K562 (cell line): ENCODE measurements at places on chromosomes 4 and X. TPM values are rescaled to one million over a fixed set of nuclear protein-coding genes. Genes with fewer than 3 reads are reported as not detected.

DNA sequence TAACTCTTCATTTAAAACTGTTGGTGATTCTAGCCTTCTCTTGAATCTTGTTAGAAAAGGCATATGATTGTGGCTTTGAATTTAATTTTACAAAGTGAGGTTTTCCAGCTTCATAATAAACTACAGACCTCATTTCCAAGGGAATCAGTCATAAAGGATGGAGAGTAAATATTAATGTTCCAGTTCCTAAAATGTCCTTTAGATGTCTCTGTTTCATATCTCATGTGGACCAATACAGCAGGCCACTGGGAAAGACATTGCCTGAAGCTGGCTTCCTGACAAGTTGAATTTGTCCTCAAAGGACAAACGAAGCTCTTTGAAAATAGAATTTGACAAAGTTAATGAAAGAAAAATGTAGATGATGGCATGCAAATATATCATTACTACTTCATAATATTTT, 125.4 kb downstream of the ZNF330 start:
- no peaks in the 10 kb centered on the region for H3K36me3 ChIP-seq
- DNase-seq = peak; percentile 35
- H3K4me1 ChIP-seq = no peaks in the 10 kb centered on the region
- H3K27ac ChIP-seq = no peak overlapping the region
- H3K27me3 ChIP-seq = no peaks in the 10 kb centered on the region

The FATE1 gene
- total RNA-seq = not detected in 2 replicates

DNA sequence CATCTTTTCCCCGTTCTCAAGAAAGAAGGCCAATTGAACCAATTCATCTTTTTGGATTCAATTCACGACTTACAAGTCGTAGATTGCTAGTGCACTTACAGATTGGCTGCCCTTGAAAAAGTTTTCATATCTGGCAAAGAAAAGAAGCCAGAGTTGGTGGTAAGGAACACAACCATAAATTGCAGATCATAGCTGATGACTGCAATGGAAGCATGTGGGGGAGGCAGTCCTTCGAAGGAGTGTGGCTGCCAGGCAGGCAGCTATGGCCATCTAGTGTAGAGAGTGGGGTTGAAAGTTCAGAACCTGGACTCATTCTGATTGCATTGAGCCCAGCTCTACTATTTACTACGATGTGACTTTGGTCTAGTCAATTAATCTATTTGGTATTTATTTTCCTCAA, 4.5 kb downstream of the GPM6A start:
- no peak for DNase-seq
- H3K36me3 ChIP-seq = no peaks in the 10 kb centered on the region
- H3K27ac ChIP-seq = no peak overlapping the region

GRCh38 chrX:18543738-18544137, 118.3 kb downstream of the CDKL5 start:
- no peaks in the 10 kb centered on the region for H3K4me1 ChIP-seq
- H3K27me3 ChIP-seq = no peaks in the 10 kb centered on the region
- H3K36me3 ChIP-seq = no peaks in the 10 kb centered on the region
- H3K4me3 ChIP-seq = no peak overlapping the region

DNA sequence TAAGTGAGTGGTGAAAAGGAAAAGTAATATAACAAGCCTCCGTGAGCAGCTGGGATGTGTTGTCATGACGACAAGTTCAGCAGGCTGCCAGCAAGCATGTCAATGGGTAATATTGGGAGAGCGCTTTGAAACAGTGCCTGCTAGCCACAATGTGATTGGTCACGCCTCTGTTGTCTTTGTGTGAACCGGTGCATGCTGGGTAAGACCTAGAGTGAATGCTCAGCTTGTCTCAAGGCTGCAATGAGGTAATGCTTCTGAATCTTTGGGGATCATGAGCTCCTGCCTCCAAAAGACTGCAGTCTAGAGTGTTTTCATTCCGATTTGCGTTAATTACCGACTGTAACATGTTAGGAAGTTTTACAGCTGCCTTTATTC, 54.9 kb downstream of the STOX2 start:
- H3K4me1 ChIP-seq = no peaks in the 10 kb centered on the region
- peak; percentile 13 for DNase-seq
- no peak overlapping the region for H3K27ac ChIP-seq
- H3K36me3 ChIP-seq = no peaks in the 10 kb centered on the region
- H3K27me3 ChIP-seq = peaks cover 3% of the 10 kb centered on the region; the same call in 1 of the 3 replicates

GRCh38 chr4:138677212-138677611, 338.4 kb upstream of the NOCT start:
- H3K4me1 ChIP-seq = peaks cover 16% of the 10 kb centered on the region; the same call in 2 of the 3 replicates
- no peak overlapping the region for H3K27ac ChIP-seq
- no peaks in the 10 kb centered on the region for H3K36me3 ChIP-seq
- H3K27me3 ChIP-seq = no peaks in the 10 kb centered on the region
- H3K4me3 ChIP-seq = no peak overlapping the region

GRCh38 chr4:43251841-43252240, 359.3 kb downstream of the GRXCR1 start:
- no peaks in the 10 kb centered on the region for H3K4me1 ChIP-seq
- DNase-seq = no peak

DNA sequence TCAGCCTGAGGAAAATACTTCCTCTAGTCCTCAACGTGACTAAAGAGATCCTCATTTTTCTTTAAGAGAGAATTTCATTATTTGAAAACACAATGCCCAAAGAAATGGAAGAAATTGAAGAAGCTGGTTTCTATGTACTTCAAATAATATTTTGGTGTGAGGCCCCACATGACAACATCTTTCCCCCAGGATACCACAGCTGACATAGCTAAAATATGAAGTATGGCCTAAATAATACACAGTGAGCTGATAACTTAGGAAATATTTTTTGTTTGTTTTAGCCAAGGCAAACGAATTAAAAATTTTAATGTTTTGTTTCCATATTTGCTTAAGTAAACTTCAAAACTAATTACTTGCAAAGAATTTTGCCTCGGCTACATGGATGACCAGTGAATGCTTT, 149.2 kb downstream of the CBR4 start:
- no peak overlapping the region for H3K4me3 ChIP-seq
- no peaks in the 10 kb centered on the region for H3K4me1 ChIP-seq
- peaks cover 4% of the 10 kb centered on the region; the same call in 1 of the 2 replicates for H3K27me3 ChIP-seq

GRCh38 chrX:129545408-129545807, 5.3 kb downstream of the OCRL start:
- no peak overlapping the region for H3K27ac ChIP-seq
- DNase-seq = no peak
- peaks cover 7% of the 10 kb centered on the region; the same call in 2 of the 3 replicates for H3K4me1 ChIP-seq
- H3K4me3 ChIP-seq = no peak overlapping the region

The CT45A1 gene
- 2.7 and 3.1 TPM in 2 replicates for total RNA-seq

DNA sequence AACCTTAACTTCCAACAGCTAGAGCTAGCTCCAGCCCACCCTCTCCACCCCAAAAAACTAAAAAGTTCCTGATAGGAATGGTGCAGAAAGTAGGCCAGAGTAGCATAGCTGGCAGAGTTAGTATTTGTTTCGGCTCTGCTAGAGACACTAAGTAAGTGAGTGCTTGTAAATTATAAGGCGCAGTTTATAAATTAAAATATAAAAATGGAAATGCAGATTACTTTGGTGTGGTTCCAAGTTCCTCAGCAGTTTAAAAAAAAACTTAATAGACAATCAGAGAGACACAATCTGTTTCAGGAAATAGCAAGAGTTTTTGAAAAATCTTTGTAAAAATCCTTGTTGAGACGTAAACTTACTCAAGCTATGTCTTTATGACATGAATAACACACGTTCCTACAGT, 2.8 kb upstream of the LGI2 start:
- peaks cover 49% of the 10 kb centered on the region for H3K27me3 ChIP-seq
- no peak for DNase-seq

The MAP7D3 gene
- 12.6 and 13.3 TPM in 2 replicates for total RNA-seq

GRCh38 chrX:109760922-109761250, 27.8 kb upstream of the ACSL4 start:
- no peak overlapping the region for H3K27ac ChIP-seq
- H3K36me3 ChIP-seq = no peaks in the 10 kb centered on the region
- H3K4me1 ChIP-seq = peaks cover 6% of the 10 kb centered on the region; the same call in 2 of the 3 replicates
- no peak overlapping the region for H3K4me3 ChIP-seq
- H3K27me3 ChIP-seq = no peaks in the 10 kb centered on the region

- H3K36me3 ChIP-seq = no peaks in the 10 kb centered on the region
- no peaks in the 10 kb centered on the region for H3K4me1 ChIP-seq
- H3K4me3 ChIP-seq = no peak overlapping the region
- H3K27ac ChIP-seq = no peak overlapping the region
- H3K27me3 ChIP-seq = no peaks in the 10 kb centered on the region
- DNase-seq = no peak
These were observed 893.7 kb upstream of the SLIT2 start for GRCh38 chr4:19358015-19358414.

The TLR1 gene
- total RNA-seq = 0.25 and 0.29 TPM in 2 replicates
